Kidney epithelial cell (primary cell): ENCODE measurements at places on chromosomes 2 and 18. TPM values are rescaled to one million over a fixed set of nuclear protein-coding genes. Genes with fewer than 3 reads are reported as not detected.

Gene BMP10
- not detected in 2 replicates for total RNA-seq

Gene MERTK
- 2.7 and 4.1 TPM in 2 replicates for total RNA-seq

Gene NR4A2
- 0.07 and 0.13 TPM in 2 replicates for total RNA-seq

Gene TBR1
- total RNA-seq: 0.08 TPM in 1 of 2 replicates, not detected in the other

Gene HJURP
- total RNA-seq: 6.5 and 13.4 TPM in 2 replicates

Gene CRYBA2
- total RNA-seq: not detected in 2 replicates

DNA sequence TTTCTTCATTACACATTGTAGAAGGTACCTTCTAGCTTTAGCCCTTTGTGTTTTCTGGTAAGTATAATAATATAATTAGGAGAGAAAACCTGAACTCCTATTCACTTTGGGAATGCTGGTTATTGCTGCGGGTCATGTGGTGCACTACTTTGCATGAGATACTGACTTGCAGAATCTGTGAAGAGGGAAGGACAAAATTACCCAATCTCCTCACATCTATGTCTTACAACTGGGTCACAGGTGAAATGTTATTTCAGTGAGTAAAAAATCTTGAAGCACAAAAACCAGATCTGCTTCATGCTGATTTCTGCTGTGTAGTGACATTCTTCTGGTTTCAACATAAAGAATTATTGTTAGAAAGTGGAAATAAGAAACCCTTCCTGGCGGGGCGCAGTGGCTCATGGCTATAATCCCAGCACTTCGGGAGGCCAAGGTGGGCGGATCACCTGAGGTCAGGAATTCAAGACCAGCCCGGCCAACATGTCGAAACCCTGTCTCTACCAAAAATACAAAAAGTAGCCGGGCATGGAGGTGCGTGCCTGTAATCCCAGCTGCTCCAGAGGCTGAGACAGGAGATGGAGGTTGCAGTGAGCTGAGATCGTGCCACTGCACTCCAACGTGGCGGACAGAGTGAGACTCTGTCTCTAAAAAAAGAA is 211.0 kb upstream of the REG3G start:
- DNase-seq: no peak

DNA sequence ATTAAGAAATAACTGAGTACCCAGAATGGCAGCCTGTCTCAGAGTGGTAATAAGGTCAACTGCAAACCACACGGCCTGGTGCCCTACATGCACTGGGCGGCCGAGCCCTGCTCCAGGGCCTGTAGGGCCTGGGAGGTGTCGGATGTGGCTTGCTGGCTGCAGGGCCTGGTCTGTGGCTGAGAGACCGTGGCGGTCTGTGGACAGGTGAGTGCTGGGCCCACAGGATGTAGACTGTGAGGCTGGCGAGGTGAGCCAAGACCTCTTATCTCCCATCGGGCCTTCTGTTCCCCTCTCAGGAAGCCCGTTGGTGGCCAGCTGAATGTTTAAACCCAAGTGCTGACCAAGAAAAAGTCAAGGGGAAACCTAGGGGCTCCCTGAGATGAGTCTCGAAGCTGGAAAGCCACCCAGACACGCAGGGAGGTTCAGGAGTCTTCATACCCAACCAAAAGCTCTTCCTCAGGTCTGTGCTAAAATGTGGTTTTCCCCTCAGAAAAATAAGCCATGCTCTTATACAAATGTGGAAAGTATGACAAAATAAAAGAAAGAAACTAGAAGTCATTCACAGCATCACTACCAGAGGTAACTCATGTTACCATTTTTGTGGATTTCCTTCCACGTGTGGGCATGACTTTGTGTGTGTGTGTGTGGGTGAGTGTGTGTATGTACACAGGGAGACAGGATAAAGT is 47.7 kb upstream of the CTDP1 start:
- no peak for DNase-seq

DNA sequence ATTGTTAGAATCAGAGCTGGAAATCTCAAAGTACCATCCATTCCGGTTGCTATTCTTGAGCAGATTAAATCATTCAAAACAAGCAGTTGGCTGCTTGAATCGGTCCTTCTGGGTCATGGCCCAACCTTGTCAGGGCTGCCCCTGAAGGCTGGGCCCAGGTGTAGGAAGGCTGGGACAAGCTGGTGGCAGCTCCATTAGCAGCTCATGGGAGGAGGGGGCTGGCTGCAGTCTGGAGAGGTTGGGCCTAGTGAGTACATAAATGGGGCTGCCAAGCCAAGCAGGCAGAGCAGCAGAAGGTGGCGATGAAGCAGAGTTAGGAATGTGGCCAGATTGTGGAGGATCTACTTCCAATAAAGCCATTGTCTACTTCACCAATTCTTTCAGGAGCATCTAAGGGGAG is 81.4 kb downstream of the ADCYAP1 start:
- no peak for DNase-seq

DNA sequence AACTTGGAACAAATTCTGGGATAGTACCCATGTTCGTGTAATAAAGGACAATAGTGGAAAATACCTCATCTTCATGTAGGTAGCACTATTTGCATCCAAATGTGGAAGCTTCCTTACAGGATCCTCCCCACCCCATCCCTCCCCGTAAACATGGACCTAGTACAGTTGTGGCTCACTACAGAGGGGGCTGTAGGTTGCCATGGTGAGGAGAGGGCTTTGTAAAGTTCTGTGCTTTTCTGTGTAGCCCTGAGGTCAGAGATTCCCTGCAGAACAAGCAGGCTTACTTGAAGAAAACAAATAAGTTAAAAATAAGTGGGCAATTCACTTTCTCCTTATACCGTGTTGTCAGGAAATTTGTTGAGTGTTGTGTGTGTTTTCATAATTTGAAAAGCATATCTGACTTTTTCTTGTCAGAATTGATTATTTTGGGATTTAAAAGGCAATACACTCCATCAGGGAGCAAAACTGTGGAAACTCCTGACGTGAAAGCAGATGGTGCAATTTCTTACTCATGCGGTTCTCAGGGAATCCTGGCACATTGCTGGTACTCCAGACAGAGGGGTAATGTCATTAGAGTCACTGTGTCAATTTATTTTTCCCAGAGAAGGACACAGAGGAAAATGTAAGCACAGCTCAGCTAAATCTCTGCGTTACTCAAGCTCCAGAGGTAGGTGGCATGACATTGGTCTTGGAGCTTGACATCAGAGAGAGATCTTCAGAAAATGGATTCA is 174.2 kb upstream of the LHCGR start:
- no peak for DNase-seq

- DNase-seq: no peak
Observed at GRCh38 chr18:42404151-42404550, 449.1 kb downstream of the PIK3C3 start.

- no peak for DNase-seq
Observed at GRCh38 chr2:45382744-45383143, 228.3 kb downstream of the SRBD1 start.

GRCh38 chr18:77495982-77496690 is 246.5 kb downstream of the GALR1 start:
- DNase-seq: no peak

DNA sequence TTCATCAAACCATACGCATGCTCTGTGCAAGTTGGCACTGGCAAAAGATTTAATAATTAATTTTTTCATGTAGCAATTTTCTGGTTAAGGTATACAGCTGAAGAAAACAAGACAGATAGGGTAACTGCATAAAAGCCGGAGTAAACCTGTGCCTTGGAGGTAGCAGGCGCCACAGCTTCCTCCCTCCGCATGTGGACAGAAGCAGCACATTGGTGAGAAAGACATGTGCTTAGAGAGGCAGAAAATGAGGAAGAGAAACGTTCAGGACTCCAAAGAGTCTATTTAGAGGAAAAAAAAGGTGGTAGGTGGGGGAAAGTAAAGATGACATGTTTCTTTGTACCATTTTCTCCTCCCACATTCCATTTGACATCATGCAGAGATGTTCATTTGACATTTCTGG is 9.3 kb downstream of the ST6GAL2 start:
- DNase-seq: no peak

DNA sequence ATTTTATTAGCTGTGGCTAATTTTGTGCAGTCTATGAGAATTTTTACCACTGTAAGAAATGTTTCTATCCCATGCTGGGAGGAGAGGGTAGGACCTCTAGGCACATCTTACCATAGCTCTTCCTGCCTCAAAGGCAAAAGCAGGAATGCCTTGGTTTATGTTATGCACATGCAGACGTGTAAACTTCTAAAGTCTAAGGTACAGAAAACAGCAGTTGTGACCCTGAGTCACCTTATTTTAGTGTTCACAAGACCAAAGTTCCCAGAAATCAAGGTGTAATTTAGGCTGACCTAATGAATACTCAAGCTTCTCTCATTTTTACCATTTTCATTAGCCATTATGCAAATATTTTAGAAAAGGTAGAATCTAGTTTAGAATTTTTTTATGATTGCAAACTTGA is 15.4 kb upstream of the WIPF1 start:
- no peak for DNase-seq

DNA sequence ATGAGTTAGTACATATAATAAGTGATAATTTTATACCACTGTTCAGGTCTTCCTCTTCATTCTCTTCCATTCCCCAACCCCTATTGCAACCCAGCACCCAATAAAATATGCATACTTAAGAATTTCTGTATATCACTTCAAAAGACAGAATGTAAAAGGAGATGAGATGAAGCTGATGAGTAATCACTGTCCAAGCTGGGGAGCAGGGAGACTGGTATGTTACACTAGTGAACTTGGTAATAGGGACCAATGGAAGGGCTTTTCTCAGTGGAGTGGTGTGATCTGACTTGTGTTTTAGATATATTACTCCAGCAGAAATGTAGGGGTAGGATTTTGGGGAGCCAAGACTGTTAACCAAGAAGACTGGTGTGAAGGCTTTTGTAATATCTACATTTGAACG is 18.0 kb upstream of the ARHGAP28 start:
- no peak for DNase-seq

- DNase-seq: no peak
Observed at GRCh38 chr2:65113816-65114215, 16.1 kb downstream of the RAB1A start.

- no peak for DNase-seq
Observed at GRCh38 chr2:176490061-176490861, 221.0 kb downstream of the MTX2 start.

DNA sequence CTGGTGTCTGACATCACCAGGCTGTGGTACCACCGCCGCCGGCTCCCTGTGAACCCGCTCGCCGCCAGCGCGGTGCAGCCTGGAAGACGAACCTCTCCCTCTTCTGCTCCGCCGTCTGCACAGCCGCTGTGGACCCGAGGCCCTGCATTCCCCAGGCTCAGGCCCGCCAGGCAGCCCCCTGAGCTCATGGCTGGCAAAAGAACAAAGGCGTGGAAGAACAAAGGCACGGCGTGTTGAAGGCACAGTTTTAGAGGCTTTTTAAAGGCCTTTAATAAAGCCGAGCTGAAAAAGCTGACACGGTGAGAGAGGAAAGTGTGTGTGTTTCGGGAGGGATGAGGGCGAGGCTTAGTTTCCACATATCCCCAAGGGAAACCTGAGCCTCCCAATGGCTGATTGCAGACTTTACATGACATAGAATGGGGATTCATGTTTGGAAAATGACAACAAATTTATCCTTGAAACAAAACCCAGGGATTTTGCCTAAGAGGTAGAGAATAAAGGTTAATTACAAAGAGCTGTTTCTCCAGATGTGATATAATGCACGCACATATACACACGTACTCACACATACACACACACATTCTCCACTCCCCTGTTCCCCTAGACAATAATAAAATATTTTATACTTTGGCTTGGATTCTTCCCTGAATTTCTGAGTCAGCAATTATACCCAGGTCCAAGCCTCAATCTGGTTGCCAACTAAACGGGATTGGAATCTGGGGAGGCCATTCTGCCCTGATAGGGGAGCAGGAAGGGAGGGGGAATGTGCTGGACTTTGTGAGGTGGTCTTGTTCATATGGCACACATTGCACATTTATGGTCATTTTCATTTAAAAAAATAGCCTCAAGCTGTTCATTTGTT is 39.7 kb downstream of the RFX8 start:
- no peak for DNase-seq

DNA sequence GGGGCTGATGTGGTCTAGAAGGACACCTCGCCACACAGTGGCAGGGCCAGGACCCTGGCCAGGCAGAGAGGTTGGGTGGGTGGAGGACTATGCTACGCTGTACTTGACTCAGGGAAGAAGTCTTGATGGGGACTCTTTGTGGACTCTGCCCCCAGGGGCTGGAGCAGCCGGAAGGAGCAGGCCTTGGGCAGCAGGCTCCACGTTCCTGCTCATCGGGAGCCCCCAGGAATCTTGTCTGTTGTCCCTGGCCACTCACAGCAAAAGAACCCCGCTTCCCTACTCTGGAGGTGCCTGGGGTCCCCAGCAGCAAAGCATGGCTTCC is 79.0 kb downstream of the POLR1A start:
- DNase-seq: no peak

DNA sequence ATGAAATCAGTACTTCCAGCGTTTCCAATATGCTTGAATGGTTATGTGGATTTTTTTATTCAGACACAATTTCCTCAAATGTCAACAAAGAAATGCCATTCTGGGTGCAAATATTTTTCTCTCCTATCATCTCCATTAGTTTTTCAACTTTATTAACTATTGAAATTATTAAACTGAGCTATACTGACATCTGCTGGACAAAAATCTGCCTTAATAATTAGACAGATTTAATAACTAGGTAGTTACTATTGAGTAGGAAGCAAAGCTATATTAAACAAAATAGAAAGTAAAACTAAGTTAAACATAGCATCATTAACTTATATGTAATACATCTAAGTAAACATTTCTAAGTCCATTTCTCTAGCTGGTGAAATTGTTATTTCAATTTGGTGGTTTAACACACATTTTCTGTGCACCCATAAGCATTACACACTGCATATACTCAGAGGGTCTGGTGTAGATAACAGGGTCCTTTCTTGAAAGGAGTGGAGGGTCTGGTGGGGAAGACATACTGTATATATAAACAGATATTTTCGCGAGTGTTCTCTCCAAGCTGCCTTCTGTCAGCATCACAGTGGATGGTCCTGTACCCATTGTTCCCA is 77.0 kb downstream of the LANCL1 start:
- no peak for DNase-seq

GRCh38 chr2:8212239-8212638 is 469.6 kb upstream of the ID2 start:
- no peak for DNase-seq

DNA sequence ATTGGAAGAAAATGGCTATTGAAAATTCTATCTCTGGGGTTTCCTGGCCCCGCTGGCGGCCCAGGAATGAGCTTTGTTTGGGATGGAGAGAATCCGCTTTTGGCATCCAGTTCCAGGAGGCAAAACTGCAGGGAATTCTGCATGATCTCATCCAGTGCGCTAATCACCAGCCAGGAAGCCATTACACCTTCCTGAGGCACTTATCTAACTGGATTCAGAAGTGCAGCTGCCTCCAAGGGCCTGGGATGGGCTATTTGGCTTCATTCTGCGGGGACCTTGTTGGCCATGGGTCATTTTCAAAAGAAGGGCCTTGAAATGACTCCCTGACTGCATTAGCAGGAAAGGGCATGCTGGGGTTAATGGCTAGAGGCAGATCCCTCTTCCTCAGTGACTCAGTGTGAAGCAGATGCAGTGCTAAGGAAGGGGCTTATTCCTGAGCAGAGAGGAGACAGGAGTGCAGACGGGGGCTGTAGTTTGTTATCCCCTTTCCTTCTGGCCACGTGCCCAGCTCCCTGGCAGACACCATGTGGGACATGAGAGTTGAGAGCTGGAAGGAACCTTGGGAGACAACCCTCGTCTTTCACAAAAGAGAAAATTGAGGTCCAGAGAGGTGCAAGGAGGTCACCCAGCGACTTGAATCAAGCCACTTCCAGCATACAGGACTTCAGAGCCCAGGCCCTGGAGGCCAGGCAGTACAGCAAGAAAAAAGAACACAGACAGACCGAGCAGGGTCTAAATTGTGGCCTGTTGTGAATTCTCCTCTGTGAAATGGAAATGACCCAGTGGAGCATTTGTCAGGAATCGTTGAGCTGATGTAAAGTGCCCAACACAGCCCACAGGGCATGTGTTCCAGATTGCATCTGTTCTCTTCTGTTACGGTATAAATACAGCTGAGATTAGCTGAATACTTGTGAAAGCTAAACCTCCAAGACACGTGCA is 161.8 kb downstream of the PRKCE start:
- DNase-seq: no peak
